ENCODE measurements at places on chromosomes 1 and 21.
A peak's percentile ranks its signal among the peaks of the same experiment; 100 is the strongest.

DNA sequence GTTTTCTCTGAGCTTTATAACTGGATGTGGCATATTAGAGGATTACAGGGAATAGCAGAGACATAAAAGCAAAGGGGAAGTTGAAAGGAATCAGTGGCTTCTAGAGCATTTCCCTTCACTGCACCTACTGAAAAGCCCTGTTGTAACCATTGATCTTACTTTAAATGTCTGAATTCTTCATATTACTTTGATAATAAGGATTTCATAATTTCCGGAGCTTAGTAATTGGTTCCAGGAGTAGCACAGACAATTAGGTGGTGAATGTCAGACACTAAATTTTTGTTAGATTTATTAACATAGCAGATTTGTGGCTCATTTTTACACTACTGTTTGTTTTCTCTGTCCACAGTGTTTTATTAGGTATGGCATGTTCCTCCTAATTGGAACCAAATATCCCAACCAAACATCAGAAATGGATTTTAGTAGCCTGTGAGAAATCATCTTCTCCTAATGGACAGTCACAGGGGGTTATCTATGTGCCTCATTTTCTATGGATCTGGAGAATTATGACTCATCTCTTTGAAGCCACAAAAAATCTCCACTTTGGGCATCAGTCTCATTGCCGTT is 100.5 kb downstream of the GIPC2 start:
- DNase-seq = no peak

DNA sequence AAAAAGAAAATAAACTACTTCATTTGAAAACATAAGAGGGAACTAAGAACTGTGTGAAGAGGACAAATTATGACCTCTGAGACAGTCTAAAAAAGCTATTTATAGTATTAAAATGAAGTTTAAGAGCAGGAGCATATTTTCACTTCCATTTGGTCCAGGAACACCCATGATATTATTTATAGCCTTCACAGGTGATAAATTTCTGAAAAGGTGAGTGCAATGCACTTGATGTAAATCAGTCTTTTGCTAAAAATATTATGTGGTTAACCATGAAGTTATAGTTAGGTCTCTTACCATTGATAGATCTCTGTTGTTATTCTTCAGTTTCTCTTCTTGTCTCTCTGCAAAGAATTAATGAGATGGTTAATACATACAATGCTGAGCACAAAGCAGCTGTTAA is 14.7 kb downstream of the TMCO1 start:
- DNase-seq = no peak

DNA sequence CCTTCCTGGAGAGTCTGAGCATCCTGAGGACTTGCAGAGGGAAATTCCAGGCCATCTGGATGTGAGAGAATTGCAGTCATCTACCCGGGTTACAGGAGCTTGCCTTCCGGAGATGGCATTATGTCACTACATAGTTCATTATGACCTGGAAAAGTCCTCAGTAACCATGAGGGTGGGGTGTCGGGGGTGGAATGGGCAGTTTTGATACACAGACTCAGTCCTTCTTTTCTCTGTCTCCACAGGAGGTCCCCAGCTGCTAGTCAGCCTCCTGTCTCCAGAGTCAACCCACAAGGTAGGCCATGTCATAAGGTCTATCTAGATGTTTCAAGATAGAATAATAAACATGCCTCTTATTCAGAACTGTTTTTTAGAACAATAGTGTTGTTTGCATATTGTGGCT is 268.2 kb upstream of the SGIP1 start:
- no peak for DNase-seq

DNA sequence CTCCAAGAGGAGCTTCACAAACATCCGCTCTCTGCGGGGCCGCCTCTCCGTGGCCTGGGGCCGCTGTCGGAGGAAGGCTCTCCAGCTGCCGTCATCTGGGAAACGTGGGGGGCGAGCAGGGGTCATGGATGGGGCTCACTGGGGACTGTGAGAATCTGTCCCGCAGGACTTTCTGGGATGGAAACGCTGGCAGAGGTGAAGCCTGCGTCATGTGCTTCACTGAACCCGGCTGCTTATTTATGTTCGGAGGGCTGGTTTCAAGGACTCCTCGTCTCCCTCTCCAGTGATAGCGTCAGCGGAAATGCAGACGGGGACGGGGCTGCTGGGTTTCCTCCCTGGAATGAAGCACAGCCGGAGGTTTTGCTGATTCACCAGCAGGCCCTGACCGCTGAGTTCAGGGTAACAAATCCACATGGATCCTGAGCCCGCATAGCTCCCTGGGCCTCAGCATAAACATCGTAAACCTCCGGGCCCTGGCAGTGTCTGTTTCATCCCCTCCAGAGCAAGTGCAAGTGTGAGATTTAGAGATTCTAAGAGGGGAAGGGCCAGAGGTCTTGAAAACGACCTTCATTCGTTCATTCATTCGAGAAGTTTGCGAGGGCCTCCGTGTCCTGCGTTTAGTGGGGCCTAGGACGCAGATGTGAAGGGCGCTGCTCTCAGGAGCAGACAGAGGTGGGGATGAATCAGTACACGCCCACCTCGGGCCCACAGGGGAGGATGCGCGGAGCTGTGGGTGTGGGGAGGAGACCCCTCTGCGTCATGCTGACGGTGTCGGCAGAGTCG is 7.0 kb upstream of the POFUT2 start:
- no peak for DNase-seq

- no peak for DNase-seq
Observed at GRCh38 chr1:208217781-208218180, 26.4 kb downstream of the PLXNA2 start.

GRCh38 chr1:222334026-222334680 is 213.8 kb downstream of the HHIPL2 start:
- DNase-seq = no peak

DNA sequence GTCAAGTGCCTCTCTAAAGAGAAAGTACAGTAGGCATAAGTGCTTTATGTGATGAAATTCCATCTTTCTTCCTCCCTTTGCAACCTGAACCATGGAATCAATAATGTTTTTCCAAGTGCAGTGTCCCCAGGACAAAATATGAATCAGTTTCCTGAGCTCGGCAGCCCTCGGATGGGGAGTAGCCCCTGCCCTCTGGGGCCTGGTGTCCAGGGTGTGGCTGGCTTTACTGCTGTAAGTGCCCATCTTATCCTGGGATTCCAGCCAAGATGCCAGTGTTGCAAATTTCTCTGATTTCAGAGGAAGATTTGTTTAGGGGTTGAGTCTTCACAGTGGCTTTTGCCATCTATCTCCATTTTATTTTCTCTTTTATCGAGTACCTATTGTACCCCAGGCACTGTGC is 40.5 kb upstream of the SRP9 start:
- DNase-seq = no peak

- DNase-seq = no peak
Observed at GRCh38 chr1:96210054-96210453, 511.5 kb upstream of the PTBP2 start.

DNA sequence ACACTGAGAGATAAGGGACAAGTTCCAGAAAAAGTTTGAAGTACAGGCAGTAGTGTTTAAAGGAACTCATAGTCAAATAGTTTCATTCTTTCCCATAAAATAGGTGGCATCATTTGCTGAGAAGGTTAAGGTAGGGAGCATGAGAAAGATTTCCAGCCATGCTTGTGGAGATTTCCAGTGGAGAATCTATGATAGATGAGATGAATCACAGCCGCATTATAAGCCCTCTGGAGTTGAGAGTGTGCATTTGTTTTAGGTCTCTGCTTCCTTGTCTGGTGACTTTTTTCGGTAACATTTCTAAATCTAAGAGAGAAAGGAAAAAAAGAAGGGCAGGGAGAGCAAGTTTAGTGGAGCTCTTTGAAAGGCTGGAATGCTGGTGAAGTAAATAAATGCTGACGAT is 108.7 kb downstream of the DISP1 start:
- no peak for DNase-seq

DNA sequence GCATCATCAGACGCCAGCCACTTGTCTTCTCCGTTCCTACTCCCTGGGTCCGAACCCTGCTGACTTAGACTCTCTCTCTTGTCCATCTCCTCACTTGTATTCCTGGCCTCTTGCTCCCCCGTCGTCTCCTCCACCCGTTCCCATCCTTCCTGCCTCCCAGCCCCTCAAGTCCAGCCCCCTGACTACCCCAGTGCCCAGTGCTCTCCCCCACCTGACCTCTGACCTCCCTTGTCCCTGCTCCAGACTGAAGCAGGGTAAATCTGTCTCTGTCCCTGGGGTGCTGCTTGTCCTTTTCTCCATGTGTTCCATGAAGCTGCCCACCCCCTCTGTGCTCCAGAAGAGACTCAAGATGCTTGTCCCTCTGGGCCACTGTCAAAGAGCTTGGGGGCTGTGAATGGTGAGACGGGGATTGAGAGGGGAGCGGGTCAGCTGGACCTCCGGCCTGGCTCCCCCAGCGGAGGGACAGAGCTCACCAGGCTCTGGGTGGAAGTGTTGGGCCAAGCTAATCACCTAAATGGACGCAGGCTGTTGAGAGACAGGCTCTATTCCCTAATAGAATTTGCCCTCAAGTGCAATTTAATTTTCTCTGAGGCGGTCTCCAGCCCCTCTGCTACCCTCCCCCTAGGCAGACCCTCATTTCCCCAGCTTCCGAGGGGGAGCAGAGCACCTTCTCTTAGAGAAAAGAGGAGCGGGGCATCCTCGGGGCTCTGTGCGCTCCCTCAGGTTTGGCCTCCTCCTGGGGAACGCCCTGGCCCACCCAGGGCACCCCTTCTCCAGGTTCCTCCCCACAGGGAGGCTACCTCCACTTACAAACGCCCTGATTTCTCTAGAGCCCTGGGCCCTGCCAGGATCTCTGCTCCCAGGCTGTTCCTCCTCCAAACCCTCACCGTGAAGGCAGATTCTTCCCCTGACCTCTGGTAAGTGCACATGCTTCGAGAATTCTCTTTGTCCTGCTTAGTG is 11.0 kb upstream of the LHX4 start:
- DNase-seq = no peak

GRCh38 chr1:222927031-222927430 is 112.2 kb downstream of the DISP1 start:
- no peak for DNase-seq

GRCh38 chr1:165842671-165843129 is 15.3 kb downstream of the UCK2 start:
- peak; percentile 55 for DNase-seq

- DNase-seq = no peak
Observed at GRCh38 chr1:204560590-204561150, 44.5 kb downstream of the MDM4 start.

- no peak for DNase-seq
Observed at GRCh38 chr1:162281426-162281825, 95.2 kb downstream of the SPATA46 start.

- DNase-seq = no peak
Observed at GRCh38 chr21:41759214-41759840, 7.5 kb downstream of the RIPK4 start.

- no peak for DNase-seq
Observed at GRCh38 chr1:61618755-61619154, 106.2 kb downstream of the TM2D1 start.

Data from NCI-H1694 (cell line).